ENCODE measurements at places on chromosomes 3 and 15. TPM values are rescaled to one million over a fixed set of nuclear protein-coding genes. Genes with fewer than 3 reads are reported as not detected.

DNA sequence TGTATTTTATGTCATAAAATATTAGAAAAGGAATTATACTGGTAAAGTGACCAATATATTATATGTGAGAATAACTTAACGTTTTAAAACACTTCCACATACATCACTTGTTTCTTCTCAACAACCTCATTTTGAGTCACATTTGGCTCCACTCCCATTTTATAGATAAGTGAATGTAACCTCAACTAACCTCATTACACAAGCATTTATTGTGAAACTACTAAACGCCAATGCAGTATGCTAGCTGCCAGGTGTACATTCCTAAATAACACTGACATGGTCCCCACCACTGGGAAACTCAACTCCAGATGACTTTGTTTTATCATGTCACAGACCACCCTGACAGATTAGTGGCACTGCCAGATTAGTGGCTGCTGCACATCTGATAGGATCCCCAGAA lies 249.7 kb upstream of the CNTN4 start:
- no peak for DNase-seq
- no peaks in the 10 kb centered on the region for H3K27me3 ChIP-seq
- no peak overlapping the region for H3K27ac ChIP-seq
- no peaks in the 10 kb centered on the region for H3K4me1 ChIP-seq
- no peak overlapping the region for H3K4me3 ChIP-seq
- H3K36me3 ChIP-seq, result no peaks in the 10 kb centered on the region

Gene CKMT1B
- 0.21 TPM for total RNA-seq

- no peaks in the 10 kb centered on the region for H3K36me3 ChIP-seq
- no peak overlapping the region for H3K4me3 ChIP-seq
- H3K27ac ChIP-seq, result no peak overlapping the region
- peaks cover 3% of the 10 kb centered on the region for H3K27me3 ChIP-seq
- H3K4me1 ChIP-seq, result no peaks in the 10 kb centered on the region
Observed at GRCh38 chr15:57432141-57432741, 55.9 kb downstream of the CGNL1 start.

GRCh38 chr15:99764522-99764921 lies 31.3 kb upstream of the LYSMD4 start:
- H3K4me1 ChIP-seq, result no peaks in the 10 kb centered on the region
- DNase-seq, result no peak
- no peak overlapping the region for H3K27ac ChIP-seq
- H3K4me3 ChIP-seq, result no peak overlapping the region
- no peaks in the 10 kb centered on the region for H3K36me3 ChIP-seq
- no peaks in the 10 kb centered on the region for H3K27me3 ChIP-seq

DNA sequence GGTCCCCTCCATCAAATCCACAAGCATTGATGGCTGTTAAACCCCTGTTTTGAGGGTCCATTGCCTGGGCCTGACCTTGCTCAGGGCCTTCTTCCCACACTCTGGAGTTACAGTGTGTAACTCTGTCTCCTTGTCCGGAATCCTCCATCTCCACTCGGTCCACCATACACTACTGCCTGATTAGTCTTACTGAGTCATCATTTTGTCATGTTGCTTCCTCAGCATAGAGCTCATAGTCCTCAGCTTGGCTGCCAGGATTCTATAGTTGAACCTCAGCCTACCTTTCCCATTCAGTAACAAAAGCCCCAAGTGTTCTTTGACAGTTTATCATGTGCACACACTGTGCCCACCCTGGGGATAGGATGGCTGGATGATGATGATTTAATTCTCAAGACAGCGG lies 113.0 kb downstream of the PDE8A start:
- no peaks in the 10 kb centered on the region for H3K27me3 ChIP-seq
- no peak overlapping the region for H3K27ac ChIP-seq
- H3K36me3 ChIP-seq, result no peaks in the 10 kb centered on the region
- no peaks in the 10 kb centered on the region for H3K4me1 ChIP-seq
- no peak for DNase-seq
- H3K4me3 ChIP-seq, result no peak overlapping the region

GRCh38 chr3:8903191-8903590 lies 60.1 kb downstream of the RAD18 start:
- no peaks in the 10 kb centered on the region for H3K27me3 ChIP-seq
- no peaks in the 10 kb centered on the region for H3K4me1 ChIP-seq
- DNase-seq, result no peak
- H3K27ac ChIP-seq, result no peak overlapping the region

DNA sequence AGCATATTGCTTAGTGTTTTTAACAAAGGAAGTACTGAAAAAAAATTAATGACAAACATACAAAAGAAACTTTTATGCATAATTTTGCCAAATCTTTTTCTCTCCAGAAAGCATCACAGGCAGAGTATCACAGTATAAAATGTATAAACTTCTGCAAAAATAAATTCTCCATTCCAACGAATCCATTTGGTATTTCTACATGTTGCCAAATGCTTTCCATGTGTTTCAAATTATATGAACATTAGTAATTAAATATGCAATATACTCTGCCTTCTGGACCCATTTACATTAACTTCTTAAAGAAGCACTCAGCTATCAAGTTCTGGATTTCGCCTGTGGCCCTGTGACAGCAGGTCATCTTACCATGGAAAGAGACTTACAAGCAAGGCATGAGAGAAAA lies 189.1 kb upstream of the ALCAM start:
- no peak for DNase-seq
- no peaks in the 10 kb centered on the region for H3K27me3 ChIP-seq
- H3K27ac ChIP-seq, result no peak overlapping the region
- H3K4me3 ChIP-seq, result no peak overlapping the region
- no peaks in the 10 kb centered on the region for H3K36me3 ChIP-seq

- no peaks in the 10 kb centered on the region for H3K27me3 ChIP-seq
- no peaks in the 10 kb centered on the region for H3K4me1 ChIP-seq
- no peak overlapping the region for H3K4me3 ChIP-seq
- no peak for DNase-seq
- H3K36me3 ChIP-seq, result no peaks in the 10 kb centered on the region
- H3K27ac ChIP-seq, result no peak overlapping the region
Observed at GRCh38 chr3:51280176-51280575, 104.9 kb upstream of the MANF start.

DNA sequence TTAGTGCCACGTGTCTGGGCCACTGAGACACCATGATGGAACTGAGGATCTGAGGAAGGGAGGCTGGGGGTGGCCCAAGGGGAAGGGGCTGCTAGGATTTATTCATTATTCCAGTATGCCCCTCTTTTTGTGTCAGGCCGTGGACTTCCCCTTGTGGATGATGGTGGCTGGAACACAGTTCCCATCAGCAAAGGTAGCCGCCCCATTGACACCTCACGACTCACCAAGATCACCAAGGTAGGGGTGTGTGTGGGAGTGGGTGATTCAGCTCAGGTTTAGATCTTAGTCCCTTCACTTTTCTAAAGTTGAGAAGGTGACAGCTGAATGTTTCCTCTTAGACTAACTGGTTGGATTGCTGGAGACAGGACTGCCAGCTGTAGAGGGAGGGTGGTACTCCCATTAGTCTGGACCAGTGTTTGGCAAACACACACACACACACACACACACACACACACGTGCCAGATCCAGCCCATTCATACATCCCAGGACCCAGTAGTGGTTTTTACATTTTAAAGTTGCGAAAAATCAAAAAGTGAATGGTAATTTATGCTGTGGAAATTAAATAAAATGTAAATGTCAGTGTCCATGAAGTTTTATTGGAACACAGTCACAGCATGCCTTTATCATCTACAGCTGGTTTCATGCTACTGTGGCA lies 11.4 kb downstream of the EIF4G1 start:
- H3K4me1 ChIP-seq, result peaks cover 37% of the 10 kb centered on the region
- H3K4me3 ChIP-seq, result no peak overlapping the region
- peak overlapping the region; percentile 46 for H3K27ac ChIP-seq
- no peak for DNase-seq
- no peaks in the 10 kb centered on the region for H3K27me3 ChIP-seq

GRCh38 chr15:62858343-62858742 lies 184.2 kb upstream of the TPM1 start:
- H3K4me1 ChIP-seq, result no peaks in the 10 kb centered on the region
- no peak overlapping the region for H3K27ac ChIP-seq
- no peaks in the 10 kb centered on the region for H3K36me3 ChIP-seq

- H3K4me3 ChIP-seq, result peak overlapping the region; percentile 81
- DNase-seq, result no peak
- peaks cover 8% of the 10 kb centered on the region for H3K4me1 ChIP-seq
Observed at GRCh38 chr3:194584866-194585265, 48.4 kb downstream of the TMEM44 start.

GRCh38 chr3:9422712-9423424 lies 25.5 kb downstream of the SETD5 start:
- peak overlapping the region; percentile 77 for H3K27ac ChIP-seq
- peak overlapping the region; percentile 27 for H3K4me3 ChIP-seq
- H3K4me1 ChIP-seq, result peaks cover 66% of the 10 kb centered on the region
- peak; percentile 65 for DNase-seq
- no peaks in the 10 kb centered on the region for H3K27me3 ChIP-seq

- no peaks in the 10 kb centered on the region for H3K36me3 ChIP-seq
- no peaks in the 10 kb centered on the region for H3K4me1 ChIP-seq
- H3K27me3 ChIP-seq, result no peaks in the 10 kb centered on the region
- DNase-seq, result peak; percentile 80
- H3K4me3 ChIP-seq, result no peak overlapping the region
- H3K27ac ChIP-seq, result no peak overlapping the region
Observed at GRCh38 chr3:73365756-73366397, 258.9 kb downstream of the PDZRN3 start.

Gene GOLGA6D
- not detected for total RNA-seq

- H3K36me3 ChIP-seq, result no peaks in the 10 kb centered on the region
- no peak overlapping the region for H3K27ac ChIP-seq
- peaks cover 8% of the 10 kb centered on the region for H3K27me3 ChIP-seq
Observed at GRCh38 chr3:133760916-133761315, 14.7 kb downstream of the TF start.

Gene OR5AC2
- not detected for total RNA-seq

Gene ASB14
- 10.2 TPM for total RNA-seq

- no peak for DNase-seq
- no peak overlapping the region for H3K4me3 ChIP-seq
- no peak overlapping the region for H3K27ac ChIP-seq
- H3K36me3 ChIP-seq, result no peaks in the 10 kb centered on the region
- no peaks in the 10 kb centered on the region for H3K27me3 ChIP-seq
Observed at GRCh38 chr3:186277268-186277909, 84.6 kb downstream of the DGKG start.

Gene SCN11A
- total RNA-seq, result not detected

- no peaks in the 10 kb centered on the region for H3K27me3 ChIP-seq
- no peaks in the 10 kb centered on the region for H3K4me1 ChIP-seq
- H3K4me3 ChIP-seq, result no peak overlapping the region
- no peak overlapping the region for H3K27ac ChIP-seq
Observed at GRCh38 chr3:20405744-20406143, 219.7 kb upstream of the SGO1 start.

- no peak for DNase-seq
- H3K4me3 ChIP-seq, result no peak overlapping the region
- no peaks in the 10 kb centered on the region for H3K27me3 ChIP-seq
- peaks cover 100% of the 10 kb centered on the region for H3K36me3 ChIP-seq
- no peak overlapping the region for H3K27ac ChIP-seq
- H3K4me1 ChIP-seq, result no peaks in the 10 kb centered on the region
Observed at GRCh38 chr3:196063456-196063855, 18.4 kb downstream of the TFRC start.

DNA sequence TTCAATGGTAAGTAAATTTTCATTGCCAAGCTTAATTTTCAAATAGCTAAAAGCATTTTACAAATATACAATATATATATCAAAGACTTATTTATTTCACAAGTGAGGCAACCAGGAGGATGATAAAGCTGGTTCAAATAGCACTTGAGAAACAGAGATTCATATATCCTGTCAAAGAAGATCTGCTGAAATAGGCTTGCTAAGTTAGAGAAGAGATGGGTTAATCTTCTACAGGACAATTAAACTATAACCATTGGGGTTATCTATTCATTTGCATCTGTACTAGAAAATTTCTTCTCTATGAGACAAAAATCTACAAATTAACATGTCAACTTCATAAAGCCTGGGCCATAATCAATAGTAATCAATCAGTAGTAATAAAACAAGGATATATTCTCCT lies 637.7 kb upstream of the UBE2E2 start:
- H3K27ac ChIP-seq, result no peak overlapping the region
- H3K36me3 ChIP-seq, result no peaks in the 10 kb centered on the region
- no peaks in the 10 kb centered on the region for H3K27me3 ChIP-seq
- no peak for DNase-seq
- H3K4me3 ChIP-seq, result no peak overlapping the region

DNA sequence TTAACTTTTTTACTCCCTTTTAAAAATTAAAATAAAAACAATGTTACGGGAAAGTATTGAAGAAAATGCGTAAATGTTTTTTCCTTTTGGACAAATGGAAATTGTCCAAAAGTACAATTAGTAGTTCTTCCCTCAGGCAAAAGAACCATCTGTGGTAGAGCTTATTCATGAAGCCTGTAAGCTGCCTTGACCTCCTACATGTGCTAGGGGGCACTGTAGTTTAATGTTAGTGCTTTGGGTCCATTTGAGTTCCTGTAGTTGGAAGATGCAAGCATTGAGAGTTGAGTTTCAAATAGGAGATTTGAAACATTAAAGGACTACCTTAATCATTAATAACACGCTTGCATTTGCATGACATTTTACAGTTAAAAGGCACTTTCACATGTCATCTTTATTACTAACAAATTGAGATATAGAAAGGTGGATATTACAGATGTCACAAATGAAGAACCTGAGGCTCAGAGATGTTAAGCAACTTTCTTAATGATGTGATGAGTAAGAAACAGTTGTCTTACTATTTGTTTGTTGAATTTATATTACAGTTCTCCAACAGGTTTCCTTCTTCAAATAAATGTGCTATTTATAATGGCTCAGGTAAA lies 1.8 kb upstream of the ZNF385D start:
- no peak overlapping the region for H3K27ac ChIP-seq
- no peaks in the 10 kb centered on the region for H3K36me3 ChIP-seq
- H3K27me3 ChIP-seq, result no peaks in the 10 kb centered on the region
- H3K4me1 ChIP-seq, result no peaks in the 10 kb centered on the region

Gene NR2F2
- total RNA-seq, result 14.7 TPM

DNA sequence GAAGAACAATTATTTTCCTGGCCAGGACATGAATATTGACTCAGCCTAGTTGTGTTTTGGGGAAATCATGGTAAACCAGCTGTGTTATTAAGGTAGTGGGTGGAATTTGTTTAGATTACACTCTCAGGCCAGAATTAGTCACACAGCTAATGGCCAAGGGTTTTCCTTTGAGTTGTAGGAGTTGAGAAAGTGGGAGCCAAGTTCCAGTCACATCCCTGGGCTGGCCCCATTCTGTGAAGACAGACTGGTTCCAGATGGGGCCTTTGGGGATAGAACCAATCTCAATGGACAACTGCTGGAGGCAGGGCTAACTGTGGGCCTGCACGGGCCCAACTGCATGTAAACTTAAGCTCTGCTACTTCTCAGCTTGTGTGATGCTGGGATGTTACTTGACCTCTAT lies 1.4 kb upstream of the RASL12 start:
- peaks cover 33% of the 10 kb centered on the region for H3K4me1 ChIP-seq
- H3K27me3 ChIP-seq, result peaks cover 2% of the 10 kb centered on the region
- DNase-seq, result peak; percentile 32
- H3K27ac ChIP-seq, result peak overlapping the region; percentile 59
- H3K4me3 ChIP-seq, result no peak overlapping the region

Gene PLSCR4
- total RNA-seq, result 4.2 TPM
